ENCODE measurements at places on chromosomes 3 and 15.

DNA sequence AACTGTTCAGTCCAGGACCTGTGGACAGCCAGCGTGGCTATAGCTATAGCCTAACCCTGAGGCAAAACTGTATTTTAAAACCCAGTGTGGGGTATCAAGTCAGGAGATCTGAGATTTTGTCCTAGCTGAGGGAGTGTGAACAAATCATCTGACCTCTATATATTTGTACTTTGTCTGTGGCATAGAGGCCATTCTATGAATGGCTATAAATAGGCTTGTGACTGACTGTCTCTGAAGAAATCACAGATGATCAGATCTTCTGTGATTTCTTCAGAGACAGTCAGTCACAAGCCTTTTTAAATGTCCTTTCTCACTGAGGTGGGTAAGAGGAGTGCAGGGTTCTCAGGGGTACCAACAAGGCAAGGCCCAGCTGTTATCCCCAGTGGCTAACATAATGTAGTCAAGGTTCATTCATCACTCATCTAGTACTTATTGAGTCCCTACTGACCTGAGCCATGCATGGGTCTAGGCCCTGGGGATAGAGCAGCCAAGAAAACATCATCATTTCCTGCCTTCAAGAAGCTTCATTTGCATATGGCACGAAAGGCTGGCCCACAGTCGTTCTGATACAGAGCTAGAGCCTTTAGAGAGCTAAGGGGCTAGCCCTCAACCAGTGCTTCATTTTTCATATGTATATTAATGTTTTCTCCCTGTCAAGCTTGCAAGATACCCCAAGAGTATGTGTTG, 53.3 kb downstream of the TIPARP start:
- no peak for DNase-seq

DNA sequence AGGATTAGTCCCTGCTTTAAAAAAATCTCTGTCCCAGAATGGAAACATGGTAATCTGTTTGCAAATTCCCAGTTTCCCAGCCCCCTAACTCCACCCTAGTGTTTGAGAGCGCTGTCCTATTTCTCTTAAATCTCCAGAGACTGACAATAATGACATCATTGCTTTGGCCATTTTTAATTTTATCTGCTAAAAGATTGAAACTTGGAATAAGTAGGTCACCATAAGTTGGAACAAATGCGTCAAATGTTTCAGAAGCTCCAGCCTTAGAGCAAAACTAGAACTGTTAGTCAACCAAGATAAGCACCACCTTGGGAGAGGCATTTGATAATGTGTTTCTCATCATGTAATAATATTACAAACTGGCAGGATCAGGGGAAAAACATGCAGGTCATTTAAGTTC, 25.7 kb upstream of the MB21D2 start:
- DNase-seq = no peak

DNA sequence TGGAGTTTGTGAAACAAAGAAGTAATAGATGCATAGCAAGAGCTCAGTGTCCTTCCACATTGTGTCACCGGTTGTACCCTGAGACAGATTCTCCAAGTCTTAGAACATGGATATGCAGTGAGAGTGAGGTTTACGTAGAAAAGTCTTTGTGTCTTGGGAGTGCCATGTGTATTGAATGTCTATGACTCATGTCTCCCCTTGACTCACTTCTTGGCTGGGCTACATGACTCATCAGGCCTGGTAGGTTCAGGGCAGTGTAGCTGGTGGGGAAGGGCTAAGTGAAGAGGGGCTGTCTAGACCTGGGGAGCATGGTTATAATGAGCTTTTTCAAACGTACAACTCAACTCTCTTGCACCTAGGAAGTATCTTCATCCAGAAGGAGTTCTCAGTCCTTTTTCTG, 167.4 kb downstream of the GAP43 start:
- DNase-seq = peak; percentile 60

GRCh38 chr15:64870353-64870752, 28.6 kb downstream of the PLEKHO2 start:
- no peak for DNase-seq

DNA sequence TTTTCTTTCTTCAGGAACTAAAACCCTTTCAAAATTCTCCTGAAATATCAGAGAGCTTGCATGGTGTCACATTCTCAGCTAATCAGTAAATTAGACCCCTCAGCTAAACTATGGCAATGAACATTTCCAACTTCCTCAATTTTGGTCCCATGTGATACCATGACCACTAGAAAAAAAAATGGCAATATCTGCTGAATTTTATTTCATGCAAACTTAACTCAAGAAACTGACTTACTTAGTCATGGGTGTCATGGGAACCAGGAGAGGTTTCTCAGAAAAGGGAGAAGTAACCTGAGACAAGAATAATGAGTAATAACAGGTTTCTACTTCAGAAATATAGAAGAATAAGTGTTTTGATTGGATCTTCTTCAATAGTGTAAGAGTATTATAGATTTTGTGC, 784.6 kb upstream of the ALCAM start:
- DNase-seq = no peak

- DNase-seq = no peak
Measured at GRCh38 chr15:61158504-61159407, 70.3 kb downstream of the RORA start.

GRCh38 chr3:46929324-46929723, 47.2 kb downstream of the CCDC12 start:
- DNase-seq = no peak

GRCh38 chr3:133676336-133677118, 14.8 kb upstream of the TOPBP1 start:
- DNase-seq = no peak

- no peak for DNase-seq
Measured at GRCh38 chr3:36124118-36124796, 256.0 kb upstream of the STAC start.
